D721Med (cell line): ENCODE measurements at places on chromosomes 5 and 9.

GRCh38 chr9:22457448-22457847, 10.8 kb downstream of the DMRTA1 start:
- no peak for DNase-seq

DNA sequence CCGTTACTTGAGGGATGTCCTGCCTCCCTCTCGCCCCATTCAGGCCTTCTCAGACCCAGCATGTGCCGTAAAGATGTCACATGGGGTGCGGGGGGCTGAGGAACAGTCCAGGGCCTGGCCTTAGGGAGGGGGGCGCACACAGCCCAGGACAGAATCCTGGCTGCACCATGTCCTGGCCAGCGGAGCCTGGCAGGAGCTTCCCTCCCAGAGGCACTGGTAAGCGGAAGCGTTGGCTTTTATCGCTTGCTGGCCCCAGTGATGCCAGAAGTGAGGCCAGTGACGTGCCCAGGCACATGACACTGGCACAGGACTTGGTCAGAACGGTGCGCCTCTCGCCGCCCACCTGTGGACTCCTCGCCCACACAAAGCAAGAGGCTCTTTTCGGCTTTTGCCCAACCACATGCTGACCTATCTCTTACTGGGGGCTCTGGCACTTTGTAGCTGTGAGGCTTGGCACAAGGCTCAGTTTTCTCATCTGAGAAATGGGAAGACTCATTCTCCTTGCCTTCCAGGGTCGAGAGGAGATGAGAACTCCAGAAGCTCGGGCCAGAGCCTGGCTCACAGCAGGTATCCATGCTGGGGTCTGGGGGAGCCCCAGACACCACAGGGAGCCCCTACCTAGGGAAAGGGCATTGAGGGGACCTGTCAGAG, 59.0 kb downstream of the LMX1B start:
- no peak for DNase-seq

DNA sequence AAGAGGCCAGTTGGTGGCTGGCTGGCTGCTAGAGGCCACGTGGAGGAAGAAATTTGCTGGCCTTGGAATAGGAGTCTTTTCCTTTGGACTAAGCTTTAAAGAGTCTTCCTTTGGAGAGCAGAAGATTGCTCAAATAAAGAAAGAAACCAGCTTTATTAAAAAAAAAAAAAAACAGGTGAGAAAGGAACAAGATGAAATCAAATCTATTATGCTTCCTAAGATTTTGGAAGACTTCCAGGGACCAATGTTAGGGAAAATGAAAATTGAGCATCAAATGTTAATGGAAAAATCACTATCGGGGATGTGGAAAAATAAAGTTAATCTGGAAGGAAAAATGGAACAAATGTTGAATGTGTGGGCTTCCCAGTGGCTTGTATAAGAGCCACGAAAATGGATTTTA, 153.1 kb downstream of the TTC39B start:
- no peak for DNase-seq

- DNase-seq, result no peak
These were observed 15.4 kb upstream of the RANBP17 start for GRCh38 chr5:170846416-170846815.

DNA sequence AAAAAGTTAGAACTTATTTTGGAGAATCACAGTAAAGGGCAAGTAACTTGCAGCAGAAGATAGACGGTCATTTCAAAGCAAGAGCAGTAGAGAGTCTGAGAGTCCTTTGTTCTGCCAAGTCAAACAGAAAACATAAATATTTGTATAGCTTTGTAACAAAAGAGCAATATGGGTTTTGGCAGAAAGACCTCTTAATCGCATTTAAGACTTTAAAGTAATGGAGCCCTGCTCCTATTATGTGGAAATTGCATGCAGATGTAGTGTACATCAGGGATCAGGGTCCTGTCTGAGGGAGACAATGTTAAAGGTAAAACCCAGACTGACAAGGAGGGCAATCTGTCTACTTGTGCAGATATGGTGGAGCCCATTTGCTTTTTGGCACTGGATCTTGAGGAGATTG, 87.2 kb downstream of the PGM5 start:
- no peak for DNase-seq

DNA sequence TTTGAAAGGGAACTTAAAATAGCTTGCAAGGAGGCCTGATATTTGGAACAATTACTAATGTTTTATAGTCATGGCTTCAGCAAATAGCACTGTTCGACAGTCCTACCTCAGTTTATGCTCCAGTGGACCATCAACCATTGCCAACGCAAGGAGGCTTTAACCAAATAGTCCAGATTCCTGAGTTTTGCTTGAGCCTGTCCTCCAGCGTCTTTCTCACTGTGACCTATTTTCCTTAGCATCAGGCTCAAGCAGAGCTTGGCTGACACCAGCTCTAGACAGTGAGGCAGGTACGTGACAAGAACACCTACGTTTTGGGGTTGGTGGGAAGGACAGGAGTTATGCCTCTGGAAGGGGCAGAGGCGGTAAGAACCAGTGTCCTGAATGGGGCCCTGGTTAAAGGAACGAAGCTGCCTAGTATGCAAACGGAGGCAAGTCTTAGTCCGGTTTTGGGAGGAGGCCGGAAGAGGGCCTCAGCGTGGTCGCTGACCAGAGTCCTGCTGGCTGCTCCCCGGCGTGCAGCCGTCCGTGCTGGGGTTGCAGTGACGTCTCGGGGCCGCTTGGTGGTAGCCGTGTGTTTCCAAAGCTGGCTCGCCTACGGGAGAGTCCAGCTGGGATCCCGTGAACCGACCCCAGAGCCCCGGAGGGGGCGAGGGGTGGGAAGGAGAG, 998 bp upstream of the FGF18 start:
- peak; percentile 83 for DNase-seq

DNA sequence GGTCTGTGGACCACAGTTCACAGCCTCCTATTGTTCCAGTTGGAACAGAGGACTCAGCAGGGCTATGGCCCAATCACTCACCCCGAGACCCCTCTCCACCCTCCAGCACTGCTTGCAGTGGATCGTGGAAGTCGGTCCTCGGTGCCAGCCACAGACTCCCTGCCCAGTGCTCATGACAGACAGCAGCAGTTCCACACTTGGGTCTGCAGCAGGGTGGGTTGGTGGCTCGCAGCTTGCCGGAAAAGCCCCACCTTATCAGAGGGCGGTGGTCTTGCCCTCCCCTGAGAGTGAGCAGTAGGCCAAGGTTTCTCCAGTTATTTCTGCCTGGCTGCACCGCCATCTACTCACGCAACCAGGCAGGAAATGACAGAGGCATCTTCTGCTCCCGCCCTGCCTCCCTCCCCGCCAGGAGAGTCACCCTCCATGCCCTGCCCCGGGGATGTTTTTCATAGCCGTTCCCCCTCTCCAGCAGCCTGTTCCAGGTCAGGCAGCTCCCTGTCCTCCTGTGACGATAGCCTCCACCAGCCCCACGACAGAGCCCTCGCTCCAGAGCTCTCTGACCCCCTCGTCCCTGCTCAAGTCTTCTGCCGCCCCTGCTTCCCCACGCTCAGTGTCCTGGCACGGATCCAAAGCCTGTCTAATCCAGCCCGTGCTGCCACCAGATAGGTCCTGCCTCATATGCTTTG, 34.5 kb downstream of the UNC5A start:
- DNase-seq, result peak; percentile 46

DNA sequence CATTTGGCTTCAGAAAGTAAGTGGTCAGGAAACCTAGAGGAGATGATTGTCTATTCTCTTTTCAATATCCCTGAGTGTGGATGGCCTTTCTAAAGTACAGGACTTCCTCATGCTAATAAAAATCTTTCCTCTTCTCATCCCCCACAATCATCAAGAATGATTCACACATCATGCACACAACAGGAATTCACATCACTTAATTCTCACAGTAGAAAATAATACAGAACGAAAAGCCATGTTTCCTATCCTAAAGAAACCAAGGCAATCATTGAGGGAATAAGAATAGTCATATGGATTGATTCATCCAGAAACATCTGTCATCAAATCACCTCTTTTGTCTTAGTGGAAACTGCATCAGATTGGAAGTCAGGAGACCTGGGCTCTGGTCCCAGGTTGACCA, 203.1 kb upstream of the PIK3R1 start:
- no peak for DNase-seq
